Activated T-cell treated with anti-CD3 and anti-CD28 coated beads for 1 hour (primary cell): ENCODE measurements at places on chromosomes 2 and 18.
A peak's percentile ranks its signal among the peaks of the same experiment; 100 is the strongest.

GRCh38 chr2:232484628-232485347, 2.8 kb downstream of the ECEL1 start:
- DNase-seq = no peak

DNA sequence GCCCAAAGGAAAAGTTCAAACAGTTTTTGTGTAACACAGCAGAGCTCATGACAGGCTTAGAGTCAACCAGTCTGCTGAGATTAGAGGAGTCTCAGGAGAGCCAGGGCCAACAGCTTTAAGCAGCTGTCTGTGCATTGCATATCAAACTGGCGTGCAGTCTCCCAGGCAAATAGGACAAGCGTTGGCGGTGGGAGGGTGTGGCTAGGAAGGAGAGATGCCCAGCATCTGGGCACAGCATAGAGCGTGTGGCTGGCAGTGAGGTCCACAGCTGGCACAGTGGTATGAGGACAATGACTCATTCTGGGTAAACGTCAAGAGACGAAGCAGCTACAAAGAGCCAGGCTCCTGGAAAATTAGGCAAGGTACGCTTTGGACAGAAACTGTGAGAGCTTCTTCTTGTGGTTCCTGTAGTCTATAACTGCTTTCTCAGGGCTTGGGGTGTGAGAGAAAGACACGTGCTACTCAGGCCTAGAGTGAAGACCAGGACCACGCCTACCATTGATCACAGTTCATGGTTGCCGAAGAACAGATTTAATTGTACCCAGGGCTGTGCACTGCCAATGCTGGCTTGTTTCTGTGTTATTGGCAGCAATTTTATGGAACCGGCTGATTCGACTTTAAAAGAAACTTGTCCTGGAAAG, 14.8 kb downstream of the ZAP70 start:
- DNase-seq = no peak

DNA sequence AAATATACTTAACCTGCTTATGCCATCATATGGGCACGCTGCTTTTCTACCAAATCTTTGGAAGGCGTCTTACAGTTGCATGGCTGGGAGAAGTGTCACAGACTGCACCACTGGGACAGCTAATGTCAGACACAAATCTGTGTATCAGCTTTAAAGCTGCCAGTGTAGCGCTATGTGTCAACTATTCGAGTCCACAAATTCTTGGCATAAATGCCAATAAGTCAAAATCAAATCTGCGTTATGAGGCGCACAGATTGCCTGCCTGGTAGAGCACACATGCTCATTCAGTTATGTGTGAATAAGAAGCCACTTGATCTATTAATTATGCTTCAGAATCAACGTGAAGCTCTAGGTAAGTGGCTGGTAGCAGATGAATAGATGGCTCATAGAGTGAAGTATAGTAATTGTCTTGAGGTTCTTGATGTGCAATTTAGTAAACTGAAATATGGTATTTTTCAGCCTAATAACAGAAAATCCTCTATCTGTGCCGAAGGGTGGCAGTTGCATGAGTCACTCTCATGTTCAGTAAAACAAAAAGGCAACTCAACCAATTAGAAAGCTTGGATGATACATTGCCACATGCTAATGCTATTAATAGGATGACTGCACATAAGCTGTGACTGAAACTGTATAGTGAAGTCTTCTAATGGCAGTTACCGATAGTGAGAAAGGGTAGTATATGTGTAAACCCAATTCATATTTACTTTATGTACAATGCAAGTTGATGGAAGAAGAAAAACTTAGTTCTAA, 52.0 kb downstream of the DCC start:
- DNase-seq = no peak

- peak; percentile 18 for DNase-seq
Observed at GRCh38 chr2:230902180-230902899, 22.7 kb downstream of the GPR55 start.

- DNase-seq = no peak
Observed at GRCh38 chr2:78063246-78064020, 541.3 kb upstream of the LRRTM4 start.

- no peak for DNase-seq
Observed at GRCh38 chr2:20617081-20617575, 33.8 kb downstream of the HS1BP3 start.

DNA sequence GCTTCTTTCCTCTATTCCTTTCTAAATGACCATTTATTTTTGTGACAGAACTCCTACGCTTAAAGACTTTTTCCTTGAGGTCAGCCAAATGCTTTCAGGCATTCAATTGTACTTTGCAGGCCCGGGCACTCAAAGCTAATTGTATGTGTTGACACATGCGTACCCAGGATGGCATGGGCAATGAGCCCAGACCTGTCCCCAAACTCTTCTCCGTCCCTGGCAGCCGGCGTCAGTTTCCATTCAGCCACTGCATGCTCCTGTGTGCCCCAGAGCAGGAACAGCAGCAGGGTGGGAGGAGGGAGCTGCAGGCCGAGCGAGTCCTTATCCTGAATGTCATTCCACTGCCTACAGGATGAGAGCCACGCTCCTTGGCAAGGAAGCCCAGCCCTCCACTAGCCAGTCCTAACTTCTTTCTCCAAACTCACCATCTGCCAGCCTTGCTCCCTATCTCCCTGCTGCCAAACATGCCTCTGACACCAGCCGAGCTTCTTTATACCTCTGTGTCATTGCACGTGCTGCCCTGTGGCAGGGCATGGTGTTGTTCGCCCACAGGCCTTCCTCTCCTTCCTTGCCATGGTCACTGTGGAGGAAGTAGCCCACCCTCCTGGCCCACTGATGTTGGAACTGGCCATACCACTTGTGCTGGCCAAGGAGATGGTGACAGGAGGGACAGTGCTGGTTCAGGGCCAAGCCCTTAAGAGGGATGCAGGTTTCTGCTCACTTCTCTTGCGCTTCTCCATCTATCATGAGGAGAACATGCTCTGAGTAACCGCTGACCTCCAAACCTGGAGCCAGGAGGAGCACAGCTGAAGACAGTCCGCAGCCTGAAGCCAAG, 116.9 kb upstream of the FHL2 start:
- DNase-seq = no peak

GRCh38 chr18:13390196-13390595, 171.6 kb downstream of the LDLRAD4 start:
- DNase-seq = no peak

DNA sequence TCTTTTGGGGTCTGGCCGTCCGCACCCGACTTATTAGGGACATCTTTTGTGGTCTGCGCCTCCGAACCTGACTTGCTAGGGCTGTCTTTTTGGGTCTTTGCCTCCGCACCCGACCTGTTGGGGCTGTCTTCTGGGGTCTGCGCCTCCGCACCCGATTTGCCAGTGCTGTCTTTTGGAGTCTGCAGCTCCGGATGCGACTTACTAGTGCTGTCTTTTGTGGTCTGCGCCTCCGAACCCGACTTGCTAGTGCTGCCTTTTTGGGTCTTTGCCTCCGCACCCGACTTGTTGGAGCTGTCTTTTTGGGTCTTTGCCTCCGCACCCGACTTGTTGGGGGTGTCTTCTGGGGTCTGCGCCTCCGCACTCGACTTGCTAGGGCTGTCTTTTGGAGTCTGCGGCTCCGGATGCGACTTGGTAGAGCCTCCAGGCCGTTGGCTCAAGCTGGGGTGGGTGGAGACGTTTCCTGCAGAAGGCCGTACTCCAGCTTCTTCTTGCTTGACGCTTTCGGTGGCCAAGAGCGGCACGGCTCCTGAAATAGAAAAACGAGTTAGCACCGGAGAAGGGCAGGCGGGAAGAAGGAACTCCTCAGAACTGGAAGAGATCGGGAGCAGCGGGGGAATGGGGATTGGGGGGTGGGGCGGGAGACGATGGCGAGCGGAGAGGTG, 498 bp downstream of the TGOLN2 start:
- peak; percentile 39 for DNase-seq
